ENCODE measurements at places on chromosomes 6 and 20.

GRCh38 chr6:52330470-52330869 lies 31.5 kb upstream of the PAQR8 start:
- DNase-seq = no peak

DNA sequence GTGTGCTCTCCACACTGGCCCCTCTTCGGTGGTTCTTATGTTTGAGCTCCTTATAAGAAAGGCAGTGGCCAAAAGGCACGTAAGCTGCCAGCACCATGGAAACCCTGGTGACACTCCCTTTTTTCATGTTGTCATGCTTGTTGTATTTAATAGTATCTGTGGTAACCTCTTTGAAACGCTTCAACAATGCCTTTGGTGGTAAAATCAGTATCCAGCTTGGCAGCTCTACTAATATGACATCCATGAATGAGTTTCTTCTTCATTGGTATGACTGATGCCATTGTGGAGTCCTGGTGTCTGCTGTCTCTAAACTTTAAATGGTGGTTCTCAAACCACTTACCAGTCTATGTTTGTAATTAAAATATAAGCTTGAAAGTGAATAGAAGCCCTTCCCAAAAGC lies 10.7 kb upstream of the MYLK2 start:
- no peak for DNase-seq

GRCh38 chr6:99993533-99994251 lies at the start of gene MCHR2:
Gene MCHR2, minus strand, starts transcription at chr6:99994223. Its CDS starts 38,076 bp downstream, at chr6:99956147.
- DNase-seq = no peak

- DNase-seq = no peak
Measured at GRCh38 chr6:56620229-56620868, 22.3 kb downstream of the DST start.

DNA sequence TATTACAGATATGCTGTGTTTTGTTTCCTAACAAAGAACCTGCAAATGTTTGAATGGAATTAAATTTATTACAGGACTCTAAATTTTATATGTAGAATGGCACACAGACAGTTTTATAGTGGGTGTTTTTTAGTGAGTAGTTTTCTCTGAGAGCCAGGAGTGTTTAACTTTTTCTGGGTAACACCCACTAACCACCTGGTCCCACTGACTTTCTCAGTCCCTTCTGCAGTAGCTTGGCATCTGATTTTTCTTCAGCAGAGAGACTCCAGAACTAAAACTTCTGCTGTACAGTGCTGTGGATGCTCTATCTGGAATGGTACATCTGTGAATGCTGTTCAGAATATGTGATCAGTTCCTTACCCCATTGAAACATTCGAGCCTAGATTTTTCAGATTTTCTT lies 6.3 kb downstream of the YWHAB start:
- no peak for DNase-seq

- DNase-seq = no peak
Measured at GRCh38 chr6:158567871-158568401, 8.0 kb downstream of the TMEM181 start.

GRCh38 chr20:34180460-34181120 lies 60.6 kb upstream of the ASIP start:
- no peak for DNase-seq

- no peak for DNase-seq
Measured at GRCh38 chr20:17568045-17568788, 1.7 kb upstream of the DSTN start.

GRCh38 chr6:29082457-29082856 lies 4.7 kb downstream of the OR2B3 start:
- DNase-seq = no peak

GRCh38 chr6:113924312-113924723 lies 46.6 kb downstream of the HDAC2 start:
- DNase-seq = no peak

GRCh38 chr6:170424604-170425126 lies 118.1 kb downstream of the FAM120B start:
- DNase-seq = no peak

DNA sequence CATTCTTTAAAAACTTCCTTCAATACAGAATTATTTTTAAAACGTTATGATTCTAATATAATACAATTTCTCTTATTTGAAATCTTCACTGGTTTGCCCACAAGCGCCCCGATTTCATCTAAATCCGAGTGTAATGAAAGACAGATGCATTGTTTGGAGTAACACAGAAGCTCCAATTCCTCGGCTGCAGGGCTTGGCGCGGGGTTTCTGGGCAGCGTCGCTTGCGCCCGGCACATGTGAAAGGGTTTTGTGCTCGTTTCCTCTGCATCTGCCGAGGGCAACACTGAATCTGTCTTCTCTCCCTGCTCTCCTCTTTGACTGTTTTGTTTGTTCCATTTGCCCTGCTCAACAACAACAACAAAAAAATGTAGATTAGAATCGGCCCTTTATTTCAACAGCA lies 248.6 kb upstream of the QKI start:
- DNase-seq = no peak

DNA sequence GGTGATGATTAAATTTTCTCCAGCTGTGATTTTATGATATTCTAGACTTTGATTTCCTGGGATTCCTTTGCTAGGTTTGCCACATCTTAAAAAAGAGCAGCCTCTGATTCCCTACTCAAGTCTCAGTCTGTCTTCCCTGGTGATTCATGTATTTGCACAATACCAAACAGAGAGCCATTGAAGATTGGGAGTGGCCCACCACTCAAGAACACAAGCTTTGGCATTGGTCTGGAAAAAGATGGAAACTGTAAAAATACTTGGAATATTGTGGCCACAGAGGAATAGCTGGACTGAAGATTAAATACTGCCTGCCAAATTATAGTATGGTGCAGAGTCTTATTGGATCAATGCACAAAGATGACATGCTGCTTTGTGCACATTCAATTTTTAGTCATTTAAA lies 32.9 kb downstream of the PTCHD4 start:
- no peak for DNase-seq

GRCh38 chr6:168097221-168097620 lies 18.2 kb upstream of the FRMD1 start:
- DNase-seq = no peak

- DNase-seq = peak; percentile 79
Measured at GRCh38 chr6:163249651-163250101, 164.8 kb upstream of the QKI start.

- no peak for DNase-seq
Measured at GRCh38 chr6:69580706-69581105, 216.1 kb downstream of the LMBRD1 start.

- DNase-seq = no peak
Measured at GRCh38 chr6:30062471-30063178, 1.6 kb downstream of the POLR1H start.
